Psoas muscle (tissue), 8 donors: ENCODE measurements at places on chromosomes 11 and 22. TPM values are rescaled to one million over a fixed set of nuclear protein-coding genes. Genes with fewer than 3 reads are reported as not detected.

Gene NNMT
- 3,089 TPM for polyA plus RNA-seq

GRCh38 chr22:25804676-25805075 is 62.7 kb downstream of the MYO18B start:
- H3K4me1 ChIP-seq: no peaks in the 10 kb centered on the region
- peaks cover 96% of the 10 kb centered on the region for H3K36me3 ChIP-seq
- H3K27ac ChIP-seq: no peak overlapping the region
- DNase-seq: no peak
- H3K27me3 ChIP-seq: no peaks in the 10 kb centered on the region

DNA sequence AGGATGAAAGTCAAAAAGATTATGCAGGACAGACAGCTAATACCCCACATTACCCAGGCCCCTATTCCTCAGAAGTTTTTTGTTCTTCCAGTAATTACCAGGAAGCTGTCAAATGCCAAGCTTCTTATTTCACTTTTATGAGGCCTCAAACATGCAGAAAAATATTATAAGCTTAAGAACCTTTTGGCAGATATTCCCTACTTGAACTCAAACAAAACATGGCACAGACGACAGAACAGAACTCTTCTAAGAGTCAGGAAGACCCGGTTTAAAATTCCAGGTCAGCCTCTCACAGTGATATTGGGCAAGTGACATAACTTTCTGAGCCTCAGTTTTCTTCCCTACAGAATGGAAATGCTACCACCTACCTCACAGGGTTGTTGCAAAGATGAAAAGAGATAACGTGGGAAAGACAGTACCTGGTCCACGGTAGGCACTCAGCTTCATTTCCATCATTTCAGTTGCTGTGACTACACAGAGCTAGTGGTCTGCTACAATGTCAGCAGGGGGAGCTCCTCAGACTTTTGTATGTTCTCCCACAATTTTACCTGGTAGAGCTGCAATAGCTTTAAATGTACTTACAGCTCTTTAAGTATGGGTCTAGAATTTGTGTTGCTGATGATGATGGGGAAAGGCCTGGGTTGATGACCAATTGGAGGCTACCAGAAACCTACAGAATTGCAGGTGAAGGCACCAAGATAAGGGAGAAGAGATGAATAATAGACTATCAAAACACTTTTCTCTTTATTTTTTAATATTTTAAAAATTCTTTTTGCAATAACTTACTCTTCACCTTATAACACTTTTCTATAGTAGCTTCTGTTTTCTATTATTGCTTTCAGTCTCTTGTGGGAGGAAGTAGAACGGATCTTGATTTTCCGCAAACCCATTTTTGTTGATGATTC is 98.3 kb upstream of the CHRM4 start:
- no peak for DNase-seq
- H3K4me3 ChIP-seq: no peak overlapping the region
- peaks cover 5% of the 10 kb centered on the region for H3K36me3 ChIP-seq
- peaks cover 6% of the 10 kb centered on the region for H3K4me1 ChIP-seq
- H3K27ac ChIP-seq: no peak overlapping the region

GRCh38 chr11:112128483-112129121 is 35.3 kb downstream of the IL18 start:
- no peak overlapping the region for H3K4me3 ChIP-seq
- no peaks in the 10 kb centered on the region for H3K27me3 ChIP-seq
- H3K36me3 ChIP-seq: no peaks in the 10 kb centered on the region
- H3K27ac ChIP-seq: no peak overlapping the region

DNA sequence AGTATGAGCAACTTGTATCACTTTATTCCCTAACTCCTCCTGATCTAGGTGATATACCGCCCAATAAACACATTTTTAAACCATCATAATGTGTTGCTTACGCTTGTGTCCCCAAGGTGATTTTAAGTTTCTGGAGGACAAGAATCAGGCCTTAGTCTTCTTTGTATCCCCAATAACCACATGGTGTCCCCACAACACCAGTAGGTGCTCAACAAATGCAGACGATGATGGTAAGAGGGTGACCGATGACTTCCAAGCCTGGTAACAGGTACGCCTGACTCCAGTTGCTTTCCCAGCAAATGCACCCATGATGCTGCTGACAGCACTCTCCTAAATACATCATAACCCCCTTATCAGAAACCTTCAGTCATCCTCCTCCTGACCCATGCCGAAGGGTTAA is 64.2 kb downstream of the EFCAB6 start:
- no peaks in the 10 kb centered on the region for H3K27me3 ChIP-seq
- no peak for DNase-seq
- no peaks in the 10 kb centered on the region for H3K36me3 ChIP-seq

Gene LRRC56
- not detected for polyA plus RNA-seq

Gene MPZL2
- 1.0 TPM for polyA plus RNA-seq

DNA sequence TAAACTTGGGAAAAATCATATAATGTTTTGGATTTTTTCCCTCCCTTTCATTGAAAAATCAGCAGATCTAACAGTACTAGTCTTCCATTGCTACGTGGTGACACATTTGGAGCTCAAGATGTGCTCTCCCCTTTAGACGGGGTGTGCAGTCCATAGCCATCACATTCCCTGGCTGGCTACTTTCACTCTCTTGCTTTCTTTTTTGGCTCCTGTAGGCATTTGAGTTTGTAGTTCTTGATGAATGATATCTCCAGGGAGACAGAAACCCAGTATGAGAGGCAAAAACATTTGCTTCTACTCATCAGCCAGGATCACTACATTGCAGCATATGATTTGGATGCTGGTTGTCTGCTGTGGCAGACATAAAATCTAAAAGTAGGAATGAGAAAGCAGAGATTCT is 12.1 kb downstream of the CCDC81 start:
- no peak overlapping the region for H3K4me3 ChIP-seq
- DNase-seq: no peak
- no peaks in the 10 kb centered on the region for H3K27me3 ChIP-seq
- H3K36me3 ChIP-seq: no peaks in the 10 kb centered on the region
- no peaks in the 10 kb centered on the region for H3K4me1 ChIP-seq

GRCh38 chr11:19628018-19628417 is 84.6 kb upstream of the NAV2 start:
- no peaks in the 10 kb centered on the region for H3K36me3 ChIP-seq
- peaks cover 5% of the 10 kb centered on the region for H3K4me1 ChIP-seq
- no peaks in the 10 kb centered on the region for H3K27me3 ChIP-seq
- H3K27ac ChIP-seq: no peak overlapping the region
- peak; percentile 88 for DNase-seq
- no peak overlapping the region for H3K4me3 ChIP-seq

GRCh38 chr11:13262096-13262495 is 15.5 kb upstream of the BMAL1 start:
- H3K27ac ChIP-seq: no peak overlapping the region
- H3K4me3 ChIP-seq: no peak overlapping the region
- H3K36me3 ChIP-seq: no peaks in the 10 kb centered on the region
- no peaks in the 10 kb centered on the region for H3K27me3 ChIP-seq
- no peak for DNase-seq

DNA sequence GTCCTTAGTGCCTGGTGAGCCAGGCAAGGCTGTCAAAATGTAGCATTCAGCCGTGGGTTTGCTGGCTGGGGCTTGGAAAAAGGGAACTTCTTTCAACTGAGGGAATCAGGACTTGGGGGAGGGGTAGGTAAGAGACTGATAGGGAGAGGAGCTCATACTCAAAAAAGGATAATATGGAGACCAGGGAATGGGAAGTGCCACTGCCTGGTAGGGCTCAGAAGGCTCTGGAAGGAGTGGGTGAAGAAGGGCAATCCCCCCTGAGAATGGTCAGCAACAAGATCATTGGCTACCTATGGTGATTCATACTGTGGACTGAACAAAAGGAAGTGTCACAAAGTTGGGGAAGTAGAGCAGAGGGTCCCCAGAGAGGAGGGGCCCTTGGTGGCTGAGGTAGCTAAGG is 1.9 kb downstream of the CNGA4 start:
- H3K4me1 ChIP-seq: peaks cover 2% of the 10 kb centered on the region
- H3K27ac ChIP-seq: no peak overlapping the region

GRCh38 chr11:130692220-130692619 is 224.1 kb downstream of the SNX19 start:
- DNase-seq: no peak
- no peak overlapping the region for H3K27ac ChIP-seq
- H3K36me3 ChIP-seq: no peaks in the 10 kb centered on the region
- H3K4me1 ChIP-seq: no peaks in the 10 kb centered on the region

DNA sequence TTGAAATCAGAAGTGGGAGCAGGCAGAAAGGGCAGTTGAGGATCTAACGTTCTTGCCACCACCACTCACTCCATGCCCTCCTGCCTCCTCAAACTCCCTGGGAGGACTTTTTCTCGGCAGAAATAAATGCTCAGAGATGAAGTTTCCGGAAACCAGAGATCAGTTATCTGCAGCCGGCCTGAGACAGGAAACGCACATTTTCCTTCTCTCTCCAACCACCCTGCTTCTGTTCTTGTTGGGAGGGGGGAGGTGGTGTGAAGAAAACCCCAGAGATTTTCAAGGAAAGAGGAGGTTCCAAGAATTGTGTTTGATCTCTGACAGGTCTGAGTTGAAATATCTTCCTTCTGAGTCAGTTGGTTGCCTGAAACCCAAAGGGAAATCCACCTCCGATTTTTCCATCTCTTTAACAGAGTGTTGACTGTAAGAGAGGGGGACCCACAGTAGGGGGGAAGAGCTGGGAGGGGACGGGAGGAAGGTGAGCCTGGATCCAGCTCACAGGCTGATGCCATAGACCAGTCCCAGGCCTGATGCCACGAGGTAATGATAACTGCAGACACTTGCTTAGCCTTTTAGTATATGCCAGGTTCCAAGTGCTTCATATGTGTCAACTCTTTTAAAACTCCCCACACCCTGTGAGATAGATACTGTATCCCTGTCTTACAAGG is 100.8 kb downstream of the TRAF6 start:
- no peak overlapping the region for H3K27ac ChIP-seq
- H3K4me3 ChIP-seq: no peak overlapping the region
- H3K36me3 ChIP-seq: no peaks in the 10 kb centered on the region
- H3K27me3 ChIP-seq: no peaks in the 10 kb centered on the region
- H3K4me1 ChIP-seq: no peaks in the 10 kb centered on the region

Gene FGF19
- polyA plus RNA-seq: not detected

DNA sequence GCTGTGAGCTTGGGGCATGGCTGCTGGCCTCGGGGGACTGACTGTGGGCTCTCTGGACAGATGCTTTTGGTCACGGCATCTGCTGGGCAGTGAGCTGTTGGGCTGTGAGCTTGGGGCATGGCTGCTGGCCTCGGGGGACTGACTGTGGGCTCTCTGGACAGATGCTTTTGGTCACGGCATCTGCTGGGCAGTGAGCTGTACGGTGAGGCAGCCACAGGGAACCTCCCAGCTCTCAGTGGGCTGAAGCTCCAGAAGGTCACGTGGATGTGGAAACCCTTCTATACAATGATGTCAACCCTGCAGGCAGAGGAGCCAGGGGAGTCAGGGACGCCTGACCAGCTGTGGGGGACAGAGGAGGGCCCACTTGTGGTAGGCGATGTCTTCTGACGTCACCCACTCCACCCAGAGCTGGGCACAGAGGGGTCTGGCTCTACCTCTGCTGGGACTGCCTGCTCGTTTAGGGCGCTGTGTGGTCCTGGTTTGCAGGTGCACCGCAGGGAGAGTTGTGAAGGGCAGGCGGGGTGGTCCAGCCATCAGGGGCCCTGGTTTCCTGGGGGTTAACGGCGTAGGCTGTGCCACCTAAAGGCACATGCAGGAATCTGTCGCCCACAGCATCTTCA is 1331.3 kb downstream of the BRD1 start:
- no peaks in the 10 kb centered on the region for H3K36me3 ChIP-seq
- peak; percentile 10 for DNase-seq
- peaks cover 12% of the 10 kb centered on the region for H3K27me3 ChIP-seq

Gene RAC2
- 0.90 TPM for polyA plus RNA-seq

Gene FIBIN
- 4.9 TPM for polyA plus RNA-seq

Gene ZDHHC13
- polyA plus RNA-seq: 2.6 TPM

GRCh38 chr22:25551396-25551795 is 13.1 kb upstream of the GRK3 start:
- H3K4me3 ChIP-seq: no peak overlapping the region
- DNase-seq: no peak
- no peaks in the 10 kb centered on the region for H3K27me3 ChIP-seq
- H3K36me3 ChIP-seq: no peaks in the 10 kb centered on the region

GRCh38 chr11:95728094-95728493 is 61.5 kb downstream of the FAM76B start:
- H3K4me3 ChIP-seq: no peak overlapping the region
- H3K4me1 ChIP-seq: peaks cover 9% of the 10 kb centered on the region
- no peaks in the 10 kb centered on the region for H3K27me3 ChIP-seq
- no peak overlapping the region for H3K27ac ChIP-seq
- no peak for DNase-seq

DNA sequence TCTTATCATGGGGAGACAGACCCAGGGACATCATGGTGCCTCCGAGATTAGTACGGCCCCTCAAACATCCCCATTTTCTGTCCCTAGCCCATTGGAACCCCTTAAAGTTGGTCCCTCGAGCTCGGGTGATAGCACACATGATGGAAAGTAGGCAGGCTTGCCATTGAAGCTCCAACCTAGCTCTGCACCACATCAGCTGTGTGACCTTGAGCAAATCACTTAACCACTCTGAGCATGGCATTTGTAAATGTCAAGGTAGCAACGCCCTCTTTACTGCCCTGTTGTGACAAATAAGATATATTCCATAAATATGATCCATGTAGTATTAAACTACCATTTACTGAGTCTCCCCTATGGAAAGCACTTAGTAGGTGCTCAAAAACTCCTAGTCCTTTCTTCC is 61.1 kb downstream of the MIAT start:
- no peaks in the 10 kb centered on the region for H3K36me3 ChIP-seq
- peaks cover 5% of the 10 kb centered on the region for H3K4me1 ChIP-seq
- H3K27ac ChIP-seq: no peak overlapping the region
- H3K27me3 ChIP-seq: no peaks in the 10 kb centered on the region
- H3K4me3 ChIP-seq: no peak overlapping the region

- H3K4me3 ChIP-seq: no peak overlapping the region
- no peaks in the 10 kb centered on the region for H3K36me3 ChIP-seq
- no peaks in the 10 kb centered on the region for H3K27me3 ChIP-seq
- H3K4me1 ChIP-seq: peaks cover 8% of the 10 kb centered on the region
- no peak for DNase-seq
Observed at GRCh38 chr11:17791144-17791543, 56.6 kb downstream of the KCNC1 start.

GRCh38 chr22:20354238-20354975 is 34.5 kb upstream of the DGCR6L start:
- no peaks in the 10 kb centered on the region for H3K36me3 ChIP-seq
- no peak for DNase-seq
- H3K27me3 ChIP-seq: no peaks in the 10 kb centered on the region

DNA sequence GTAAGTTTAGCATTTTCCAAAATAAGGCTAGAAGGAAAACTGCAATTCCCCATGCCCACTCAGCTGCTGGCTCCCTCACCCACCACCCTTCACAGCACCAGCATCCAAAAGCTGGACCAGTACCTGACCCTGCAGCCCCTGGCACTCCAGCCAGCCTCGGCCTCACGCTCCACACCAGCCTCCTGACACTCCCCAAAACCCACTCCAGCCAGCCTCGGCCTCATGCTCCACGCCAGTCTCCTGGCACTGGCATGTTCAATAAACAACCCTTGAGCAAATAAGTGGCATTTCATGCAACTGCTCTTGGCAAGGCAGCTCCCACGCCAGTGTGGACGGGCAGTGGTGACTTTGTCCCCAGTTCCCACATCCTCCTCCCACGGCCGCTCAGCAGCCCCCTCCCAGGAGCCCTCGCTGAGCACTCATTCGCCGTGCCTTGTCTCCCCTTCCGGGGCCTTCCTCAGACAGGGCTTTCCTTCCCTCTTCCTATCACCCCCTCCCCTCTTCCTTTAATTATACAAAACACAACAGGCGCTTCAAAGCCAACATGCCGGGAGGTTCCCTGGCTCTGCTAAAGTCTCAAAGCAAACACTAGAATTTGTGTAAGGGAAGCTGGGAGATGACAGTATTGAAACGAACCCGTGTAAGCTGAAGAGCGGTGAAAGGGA is 6.8 kb downstream of the TOLLIP start:
- peaks cover 75% of the 10 kb centered on the region for H3K4me1 ChIP-seq
- no peak for DNase-seq
- H3K4me3 ChIP-seq: no peak overlapping the region
- no peak overlapping the region for H3K27ac ChIP-seq

Gene HMGXB4
- polyA plus RNA-seq: 9.7 TPM
